ENCODE measurements at places on chromosomes 12 and 14.

DNA sequence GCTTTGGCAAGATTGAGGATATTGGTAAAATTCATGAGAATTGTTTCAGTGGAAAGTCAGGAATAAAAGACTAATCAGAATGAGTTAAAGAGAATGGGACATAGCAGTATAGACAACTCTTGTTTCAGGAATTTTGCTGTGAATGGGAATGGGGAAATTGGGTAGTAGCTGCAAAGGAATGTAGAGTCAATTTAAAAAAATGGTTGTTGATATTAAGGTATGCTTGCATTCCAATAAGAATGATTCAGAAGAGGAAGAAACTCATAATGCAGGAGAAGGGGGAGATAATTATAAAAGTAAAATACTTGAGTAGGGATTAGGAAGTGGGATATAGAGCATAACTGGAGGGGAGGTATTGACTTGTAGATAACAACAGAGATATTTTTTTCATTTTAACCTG, 40.7 kb downstream of the MNAT1 start:
- no peak for DNase-seq

- no peak for DNase-seq
These were observed 1.7 kb downstream of the TUBA1A start for GRCh38 chr12:49187184-49187583.

GRCh38 chr14:58713677-58714076, 75.9 kb downstream of the DACT1 start:
- DNase-seq = no peak

- DNase-seq = no peak
These were observed 210.4 kb downstream of the ANO6 start for GRCh38 chr12:45426294-45426693.

GRCh38 chr14:22767323-22767589, 768 bp downstream of the OXA1L start:
- no peak for DNase-seq

GRCh38 chr12:104929977-104930376, 28.1 kb downstream of the SLC41A2 start:
- DNase-seq = no peak

DNA sequence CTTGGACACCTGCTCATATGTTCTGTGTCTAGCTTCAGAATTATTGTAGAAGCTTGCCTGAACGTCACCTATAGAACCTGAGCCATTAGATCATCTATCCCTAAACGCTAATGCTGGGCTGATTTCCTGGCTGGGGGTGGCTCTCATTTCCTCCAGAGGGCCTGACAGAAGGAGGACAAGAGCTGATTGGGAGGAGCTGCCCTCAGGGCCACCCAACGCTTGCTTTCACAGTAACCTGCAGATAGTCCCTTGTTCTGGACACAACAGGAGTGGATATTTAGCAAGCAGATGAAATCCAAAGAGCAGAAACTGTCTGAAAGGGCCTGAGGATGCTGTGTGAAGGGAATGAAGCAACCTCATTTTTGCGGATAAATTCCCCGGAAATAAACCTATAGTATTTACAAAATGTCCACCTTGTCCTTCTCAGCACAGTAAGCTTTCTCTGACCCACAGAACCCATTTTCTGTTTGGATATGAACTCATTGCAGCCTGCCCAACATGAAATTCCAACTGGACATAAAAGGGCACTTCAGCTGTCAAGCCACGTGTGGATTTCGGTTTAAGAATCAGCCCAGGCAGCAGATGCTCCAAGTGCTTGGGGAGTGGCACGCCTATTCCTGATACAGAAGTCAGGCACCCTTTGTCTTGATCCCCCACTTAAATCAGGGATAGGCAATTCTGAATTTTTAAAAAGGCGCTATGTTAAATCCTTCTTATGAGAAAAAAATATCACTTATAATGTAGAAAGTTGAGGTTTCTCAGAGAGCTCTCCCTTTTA, 32.8 kb upstream of the TUBA1C start:
- DNase-seq = no peak

- DNase-seq = no peak
These were observed 19.6 kb upstream of the SLC17A8 start for GRCh38 chr12:100337299-100337698.

DNA sequence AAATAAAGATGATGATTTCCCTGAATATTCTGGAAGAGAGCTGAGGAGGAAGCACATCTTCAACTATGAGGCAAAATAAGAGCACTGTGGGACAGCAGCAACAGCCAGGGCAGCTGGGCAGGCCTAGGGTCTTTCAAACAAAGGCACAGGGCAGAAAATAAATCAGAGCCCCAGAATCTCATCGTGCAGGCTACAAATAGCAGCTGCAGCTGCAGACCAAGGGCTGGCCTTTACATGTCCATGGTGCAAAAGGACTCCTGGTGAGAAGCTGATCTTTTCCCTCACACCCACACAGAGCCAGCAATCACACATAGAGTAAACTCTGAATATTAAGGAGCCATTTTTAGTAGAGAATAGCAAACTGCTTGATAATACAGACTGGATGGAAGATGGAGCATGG, 13.6 kb upstream of the MYBPC1 start:
- no peak for DNase-seq

DNA sequence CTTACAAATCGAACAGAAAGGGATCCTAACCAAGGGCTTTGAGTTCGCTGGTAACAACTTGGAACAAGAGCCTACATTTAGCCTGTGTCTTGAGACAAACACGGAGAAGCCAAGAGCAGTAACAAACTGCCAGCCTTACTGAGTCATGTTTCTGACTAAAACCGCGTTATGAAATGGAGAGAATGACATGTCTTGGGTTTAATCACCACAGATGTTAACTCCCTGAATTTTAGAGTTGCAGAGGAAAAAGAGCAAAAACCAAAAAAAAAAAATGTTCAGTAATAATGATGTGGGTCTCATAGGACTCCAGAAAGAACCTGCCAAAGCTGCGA, 1.0 kb downstream of the BLTP3B start:
- peak; percentile 53 for DNase-seq

Data from activated CD8-positive, alpha-beta T cell treated with anti-CD3 and anti-CD28 coated beads for 36 hours (primary cell).